CD4-positive, alpha-beta T cell treated with Interleukin-21 for 1 hour (primary cell): ENCODE measurements at places on chromosomes 2 and 18.

DNA sequence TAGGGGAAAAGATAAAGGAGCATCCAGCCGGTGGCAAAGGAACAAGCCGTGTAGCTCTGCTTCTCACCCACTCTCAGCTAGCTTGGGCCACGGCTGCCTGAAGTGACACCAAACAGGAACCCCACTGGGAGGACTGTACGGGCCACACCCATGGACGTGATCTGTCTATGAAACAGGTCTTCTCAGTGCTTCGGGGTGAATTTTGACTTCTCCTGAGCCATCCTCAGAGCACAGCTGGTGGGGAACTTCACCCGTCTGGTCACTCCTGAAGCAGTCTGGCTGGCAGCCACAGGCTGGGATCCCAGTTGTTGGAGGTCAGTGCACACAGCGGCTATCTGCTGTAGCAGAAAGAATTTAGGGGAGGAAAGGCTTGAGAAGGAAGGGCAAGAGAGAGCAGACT is 223.8 kb downstream of the FAM210A start:
- no peak for DNase-seq

GRCh38 chr2:232529806-232530547 is 4.0 kb downstream of the CHRND start:
- DNase-seq: no peak

DNA sequence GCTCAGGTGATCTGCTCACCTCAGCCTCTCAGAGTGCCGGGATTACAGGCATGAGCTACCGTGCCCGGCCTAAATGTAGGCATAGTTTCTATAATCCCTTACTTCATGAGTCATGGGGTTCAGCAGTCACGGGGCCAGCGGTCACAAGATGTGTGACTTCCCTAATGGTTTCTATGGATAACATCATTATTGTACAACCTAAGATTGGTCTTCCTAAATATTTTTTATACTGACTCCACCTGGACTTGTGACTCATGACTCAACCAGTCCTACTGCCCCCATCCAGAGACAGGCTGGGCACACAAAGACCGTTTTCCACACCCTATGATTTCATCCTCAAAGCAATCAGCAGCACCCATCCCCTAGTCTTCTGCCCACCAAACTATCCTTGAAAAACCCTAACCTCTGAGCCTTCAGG is 15.9 kb downstream of the FAM210A start:
- no peak for DNase-seq

DNA sequence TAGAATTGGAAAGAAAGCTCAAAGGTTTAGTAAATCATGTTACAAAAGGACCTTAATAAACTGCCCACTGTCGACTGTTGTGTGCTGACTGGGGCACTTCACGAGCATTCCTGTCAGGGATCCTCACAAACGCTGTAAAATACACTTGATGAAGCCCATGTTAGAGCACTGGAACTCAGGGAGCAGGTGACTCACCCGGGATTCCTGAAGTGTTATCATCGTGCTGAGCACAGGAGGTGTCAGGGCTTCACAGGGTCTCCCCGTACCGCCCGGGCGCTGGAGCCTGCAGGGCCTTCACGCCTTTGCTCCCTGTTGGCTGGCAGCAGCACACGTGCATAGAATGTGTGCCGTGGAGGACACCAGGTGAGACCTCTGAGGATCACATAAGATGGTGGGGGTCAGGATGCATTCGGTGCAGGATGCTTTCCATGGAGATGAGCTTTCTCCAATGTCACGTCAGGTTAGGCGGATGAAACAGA is 187.3 kb downstream of the SNTG2 start:
- no peak for DNase-seq

GRCh38 chr2:236289766-236290462 is 25.7 kb upstream of the ASB18 start:
- DNase-seq: no peak

- DNase-seq: no peak
These were observed 45.4 kb upstream of the CCDC150 start for GRCh38 chr2:196594158-196594557.

DNA sequence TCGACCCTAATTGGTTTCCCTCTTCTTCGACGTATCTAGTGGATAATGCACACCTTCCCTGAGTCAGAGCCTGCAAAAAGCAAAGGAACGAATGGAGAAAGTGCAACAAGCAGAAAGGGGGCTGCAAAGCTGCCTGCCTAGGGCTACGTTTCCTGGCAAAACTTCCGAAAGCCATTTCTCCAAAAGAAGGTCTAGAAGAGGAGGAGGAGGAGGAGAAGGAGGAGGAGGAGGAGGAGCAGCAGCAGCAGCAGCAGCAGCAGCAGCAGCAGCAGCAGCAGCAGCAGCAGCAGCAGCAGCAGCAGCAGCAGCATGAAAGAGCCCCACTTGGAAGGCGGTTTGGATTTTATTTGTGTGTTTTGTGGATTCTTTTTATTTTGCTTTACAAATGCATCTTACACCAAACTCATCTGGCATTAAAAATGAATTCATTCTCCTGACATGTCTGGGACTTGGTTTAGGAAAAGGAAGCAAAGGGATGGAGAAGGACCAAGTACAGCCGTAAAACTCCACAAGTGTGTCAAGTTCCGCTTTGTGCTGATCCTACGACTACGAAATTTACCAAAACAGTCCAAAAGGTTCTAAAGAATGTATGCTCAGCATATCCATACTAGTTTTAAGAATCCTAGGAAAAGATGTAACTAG is 2.0 kb downstream of the TCF4 start:
- no peak for DNase-seq
